Activated T-helper 9 cell treated with anti-CD3 and anti-CD28 coated beads, Interleukin-2, amount 50 U/mL, for 16 hours (primary cell): ENCODE measurements at places on chromosomes 16 and 17.

- DNase-seq = no peak
These were observed 10.7 kb upstream of the SKAP1 start for GRCh38 chr17:48440669-48441068.

DNA sequence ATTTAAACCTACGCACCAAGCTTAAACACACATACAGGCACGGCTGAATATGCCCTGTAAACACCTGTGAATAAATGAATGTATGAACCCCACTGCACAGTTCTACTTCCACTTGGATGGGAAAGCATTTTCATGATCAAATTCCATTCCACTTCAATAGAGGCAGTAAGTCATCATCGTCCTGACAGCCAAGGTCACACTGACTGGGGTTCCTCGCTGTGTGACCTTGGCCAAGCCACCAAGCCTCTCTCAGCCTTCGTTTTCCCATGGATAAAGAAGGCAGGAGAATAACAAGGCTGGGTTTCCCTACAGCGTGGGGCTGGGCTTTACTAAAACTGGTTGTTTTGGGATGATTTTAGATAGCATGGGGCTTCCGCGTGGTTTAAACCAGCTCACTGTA, 82.8 kb downstream of the TBC1D16 start:
- DNase-seq = no peak

GRCh38 chr16:75114946-75115825, 1.4 kb downstream of the LDHD start:
- DNase-seq = no peak

- no peak for DNase-seq
These were observed 72.9 kb upstream of the SMIM36 start for GRCh38 chr17:55584055-55584685.

GRCh38 chr16:84740596-84741116, 40.9 kb downstream of the USP10 start:
- DNase-seq = no peak

GRCh38 chr17:48001197-48001596, 30.3 kb downstream of the CDK5RAP3 start:
- DNase-seq = no peak

GRCh38 chr17:56358651-56359050, 205.4 kb downstream of the ANKFN1 start:
- DNase-seq = no peak

GRCh38 chr16:3999479-4000325, 116.5 kb downstream of the ADCY9 start:
- no peak for DNase-seq

DNA sequence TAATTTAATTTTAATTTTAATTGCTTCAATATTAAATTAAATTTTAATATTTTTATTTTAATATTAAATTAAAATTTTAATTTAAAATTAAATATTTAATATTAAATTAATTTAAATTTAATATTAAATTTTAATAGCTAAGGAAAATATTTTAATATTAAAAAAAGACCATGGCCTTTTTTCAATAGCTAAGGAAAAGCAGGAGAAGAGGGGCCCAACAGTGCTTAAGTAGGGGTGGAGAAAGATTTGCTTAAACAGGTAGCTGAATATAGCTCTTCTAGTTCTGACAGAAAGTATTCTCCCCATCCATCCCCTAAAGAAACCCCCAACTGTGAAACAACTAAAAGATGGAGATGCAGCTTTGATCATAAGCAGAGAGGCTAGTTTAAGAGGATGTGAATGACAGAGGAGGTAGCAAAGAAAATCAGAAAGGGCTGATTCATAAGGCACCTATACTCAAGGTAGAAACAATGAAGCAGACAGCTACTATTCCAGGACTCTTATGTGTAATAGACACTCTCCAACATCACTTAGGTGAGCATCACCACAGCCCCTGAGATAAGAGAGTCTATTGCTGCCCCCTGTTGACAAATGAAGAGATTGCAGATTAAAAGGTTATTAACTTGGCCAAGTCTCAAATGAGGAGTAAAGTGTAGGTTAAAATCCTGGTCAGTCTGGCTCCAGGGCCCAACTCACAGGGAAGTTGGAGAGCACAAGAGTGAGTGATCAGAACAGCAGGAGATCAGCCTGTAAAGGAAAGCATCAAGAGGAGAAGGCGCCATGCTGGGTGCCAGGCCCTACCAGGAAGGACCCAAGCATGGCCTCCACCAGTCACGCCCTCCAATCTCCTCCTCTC, 7.8 kb upstream of the RNASEK start:
- DNase-seq = no peak

DNA sequence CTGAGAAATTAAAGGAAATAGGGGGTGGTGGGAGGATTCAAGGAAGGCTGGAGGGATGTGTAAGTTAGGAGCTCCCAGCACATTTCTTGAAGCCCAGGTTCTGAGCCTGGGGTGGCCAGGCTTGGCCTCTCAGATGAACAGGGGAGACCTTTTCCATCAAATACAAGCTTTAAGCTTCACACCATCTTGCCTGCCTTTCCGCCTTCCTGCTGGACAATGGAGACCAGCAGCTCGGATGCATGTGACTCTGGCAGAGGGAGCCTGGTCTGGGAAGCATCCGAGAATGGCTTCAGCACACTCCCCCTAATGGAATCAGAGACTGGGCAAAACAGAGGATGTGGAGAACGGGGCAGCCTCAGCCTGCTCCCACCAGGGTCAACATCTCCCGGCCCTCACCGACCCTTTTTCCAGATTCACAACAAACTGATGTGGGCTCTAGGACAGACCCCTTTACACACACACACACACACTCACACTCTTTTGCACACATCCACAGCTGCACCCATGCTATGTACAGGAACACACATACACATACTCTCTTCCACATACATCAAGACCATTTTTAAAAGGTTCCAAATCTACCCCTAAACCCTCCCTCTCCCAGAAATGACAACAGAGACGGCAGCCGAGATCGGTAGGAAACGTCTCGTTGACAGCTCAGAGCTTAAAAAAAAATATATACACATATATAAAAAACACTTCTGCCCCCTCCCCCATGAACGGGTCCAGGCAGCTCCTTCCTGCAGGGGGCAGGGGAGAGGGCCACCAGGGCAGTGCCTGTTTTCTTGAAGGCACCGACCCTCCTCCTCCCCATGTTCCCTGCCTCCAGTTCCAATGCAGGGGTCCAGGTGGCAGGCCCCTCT, 6.5 kb upstream of the ATXN7L3 start:
- no peak for DNase-seq

DNA sequence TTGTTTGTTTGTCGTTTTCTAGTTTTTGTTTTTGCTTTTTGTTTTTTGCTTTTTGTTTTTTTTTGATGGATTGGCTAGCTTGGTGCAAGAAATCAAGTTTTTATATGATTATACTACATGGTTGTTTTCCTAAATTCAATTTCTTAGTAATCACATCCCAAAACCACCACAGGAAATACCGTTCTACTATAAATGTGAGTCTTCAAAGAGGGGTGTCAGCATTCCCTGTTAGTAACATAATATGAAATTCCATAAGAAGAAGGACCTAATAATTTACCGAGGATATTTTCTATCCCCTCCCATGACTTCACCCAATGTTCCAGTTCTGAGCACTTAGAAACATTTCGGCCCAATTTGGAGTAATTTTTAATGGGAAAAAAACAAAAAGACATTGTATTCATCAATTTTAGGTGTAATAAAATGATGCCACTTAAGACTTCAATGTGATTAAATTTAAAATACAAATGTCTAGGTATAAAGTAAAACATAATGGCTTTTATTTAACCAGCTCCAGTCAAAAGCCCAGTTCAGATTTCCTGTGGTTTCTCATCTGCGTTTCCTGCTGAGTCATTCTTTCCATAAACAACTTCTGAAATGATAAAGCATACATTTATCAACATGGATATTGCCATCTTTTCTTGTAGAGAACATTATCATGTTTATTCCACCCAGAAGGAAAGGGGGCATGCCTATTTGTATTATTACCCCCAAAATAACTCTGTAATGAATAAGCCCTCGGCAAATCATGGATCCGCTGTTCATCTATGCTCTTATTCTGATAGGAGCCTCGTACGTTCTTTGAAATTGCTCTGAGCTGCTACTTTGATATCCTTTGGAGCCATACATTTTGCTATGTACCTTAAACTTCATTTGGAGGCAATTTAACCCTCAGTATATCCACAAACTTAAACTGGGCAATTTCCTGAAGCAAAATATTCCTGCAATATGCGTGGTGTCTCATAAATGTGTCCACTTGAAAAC, 28.1 kb downstream of the HSBP1 start:
- DNase-seq = no peak
